ENCODE measurements at places on chromosomes 5 and 9. TPM values are rescaled to one million over a fixed set of nuclear protein-coding genes. Genes with fewer than 3 reads are reported as not detected.

DNA sequence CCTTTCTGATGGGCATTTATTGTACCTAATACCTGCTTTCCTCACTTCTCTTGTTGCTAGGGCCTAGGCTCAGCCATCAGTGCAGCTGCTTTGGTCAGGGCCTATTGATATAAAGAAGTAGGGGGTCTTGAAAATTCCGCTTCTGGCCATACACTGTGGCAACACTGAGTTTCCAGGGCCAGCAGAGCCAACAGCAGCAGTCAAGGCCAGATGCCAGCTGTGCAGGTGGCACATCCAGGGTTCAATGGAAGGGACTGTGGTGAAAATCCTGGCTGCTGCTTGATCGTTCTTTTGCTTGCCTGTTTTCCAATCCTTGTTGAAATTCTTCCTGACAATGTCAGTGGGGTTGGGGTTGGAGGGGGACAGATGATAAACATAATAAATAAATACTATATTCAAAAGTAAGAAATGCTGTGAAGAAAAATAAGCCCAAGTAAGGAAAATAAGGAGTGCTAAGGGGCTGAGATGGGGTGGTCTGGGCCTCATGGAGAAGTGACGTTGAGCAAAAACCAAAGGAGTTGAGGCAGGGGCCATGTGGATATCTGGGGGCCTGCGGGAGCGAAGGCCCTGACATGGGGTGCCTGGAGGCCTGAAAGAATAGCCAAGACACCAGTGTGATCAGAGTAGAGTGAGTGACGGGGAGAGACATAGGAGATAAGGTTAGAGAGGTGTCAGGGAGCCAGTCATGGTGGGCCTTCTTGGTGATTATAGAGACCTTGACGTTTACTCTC, 91.0 kb upstream of the ALDH1B1 start:
- peaks cover 6% of the 10 kb centered on the region for H3K27me3 ChIP-seq
- no peak for DNase-seq
- peaks cover 22% of the 10 kb centered on the region for H3K36me3 ChIP-seq
- no peak overlapping the region for H3K27ac ChIP-seq
- H3K4me3 ChIP-seq, result no peak overlapping the region

GRCh38 chr9:114085387-114085789, 7.3 kb upstream of the AMBP start:
- peaks cover 11% of the 10 kb centered on the region for H3K36me3 ChIP-seq
- H3K4me1 ChIP-seq, result no peaks in the 10 kb centered on the region
- no peak overlapping the region for H3K4me3 ChIP-seq
- H3K27me3 ChIP-seq, result peaks cover 3% of the 10 kb centered on the region

DNA sequence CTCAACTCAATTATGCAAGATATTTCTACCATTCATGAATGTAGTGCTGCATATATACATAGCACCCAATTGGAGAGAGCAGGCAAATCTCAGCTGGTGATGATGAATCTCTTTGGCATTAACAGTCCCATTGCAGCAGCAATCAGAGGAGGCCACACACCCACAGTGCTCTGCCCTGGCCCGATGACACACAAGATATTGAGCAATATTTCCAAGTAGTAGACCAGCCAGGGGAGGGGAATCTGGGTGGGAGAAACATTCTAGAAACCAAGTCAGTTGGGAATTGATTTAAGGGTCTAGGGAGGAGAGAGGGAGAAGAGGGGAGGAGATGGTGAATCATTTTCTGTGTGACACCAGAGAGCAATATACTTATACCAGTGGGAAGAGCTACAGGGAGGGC, 14.9 kb upstream of the C5orf63 start:
- no peaks in the 10 kb centered on the region for H3K36me3 ChIP-seq
- no peak for DNase-seq
- no peak overlapping the region for H3K27ac ChIP-seq
- H3K4me1 ChIP-seq, result peaks cover 4% of the 10 kb centered on the region
- H3K27me3 ChIP-seq, result no peaks in the 10 kb centered on the region

DNA sequence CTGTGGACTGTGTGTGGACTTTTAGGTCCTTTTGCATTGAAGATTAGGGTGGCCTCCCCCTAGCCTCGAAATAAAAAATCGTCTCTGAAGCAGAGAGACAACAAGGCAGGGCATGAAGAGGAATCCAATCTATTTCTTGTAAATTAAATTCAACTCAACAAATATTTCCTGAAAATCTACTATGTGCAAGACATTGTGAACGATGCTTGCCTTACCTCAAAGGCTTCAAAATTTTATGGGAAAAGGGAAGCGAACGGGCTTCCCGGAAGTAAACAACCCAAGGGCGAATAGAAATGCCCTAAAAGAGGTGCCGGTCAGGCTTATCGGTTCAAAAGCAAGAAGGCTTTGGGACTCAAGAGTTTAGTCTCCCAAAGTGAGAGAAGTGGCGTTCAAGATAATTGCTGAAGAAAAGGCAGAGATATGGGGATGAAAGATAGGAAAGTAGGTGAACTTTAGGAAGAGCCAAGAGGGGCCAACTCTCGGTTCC, 525 bp downstream of the KIF24 start:
- H3K4me1 ChIP-seq, result peaks cover 12% of the 10 kb centered on the region
- no peak for DNase-seq
- H3K27me3 ChIP-seq, result peaks cover 3% of the 10 kb centered on the region
- H3K27ac ChIP-seq, result peak overlapping the region; percentile 17

Gene SLC22A4
- total RNA-seq, result 0.37 TPM

DNA sequence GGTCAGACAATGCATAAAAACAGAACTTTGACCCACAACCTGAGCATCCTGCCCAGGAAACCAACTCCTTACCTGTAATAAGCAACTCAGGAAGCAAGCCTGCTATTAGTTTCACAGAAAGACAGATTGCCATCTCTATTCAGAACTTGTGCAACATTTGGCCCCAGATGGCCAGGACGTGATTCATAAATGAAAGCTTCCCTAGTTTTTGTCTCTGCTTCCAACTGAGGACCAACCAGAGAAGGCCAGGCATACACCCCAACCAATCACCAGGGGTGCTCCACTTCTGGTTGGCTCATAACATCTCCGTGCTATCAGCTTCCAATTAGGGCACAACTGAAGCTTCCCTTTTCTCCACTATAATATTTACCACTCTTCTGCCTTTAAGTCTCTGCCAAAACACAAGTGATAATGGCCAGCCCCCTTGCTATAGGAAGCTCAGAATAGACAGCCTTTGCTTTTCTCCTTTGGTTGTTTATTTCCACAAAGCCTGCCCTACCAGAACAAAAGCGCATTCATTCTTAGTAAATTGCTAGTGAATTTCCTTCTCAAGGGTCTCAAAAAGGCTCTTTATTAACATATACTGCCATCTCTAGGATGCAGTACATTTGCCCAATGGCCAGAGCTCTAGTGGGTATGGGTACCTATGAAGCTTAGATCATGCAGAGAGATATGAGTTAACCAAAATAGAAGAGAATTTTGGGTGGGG, 289.7 kb upstream of the DAP start:
- no peak overlapping the region for H3K4me3 ChIP-seq
- H3K27me3 ChIP-seq, result peaks cover 2% of the 10 kb centered on the region
- DNase-seq, result no peak
- H3K27ac ChIP-seq, result no peak overlapping the region
- H3K36me3 ChIP-seq, result no peaks in the 10 kb centered on the region
- peaks cover 3% of the 10 kb centered on the region for H3K4me1 ChIP-seq

Gene GZMA
- total RNA-seq, result not detected

Gene MCTP1
- total RNA-seq, result 1.7 TPM

- H3K27ac ChIP-seq, result no peak overlapping the region
- H3K4me3 ChIP-seq, result no peak overlapping the region
- no peaks in the 10 kb centered on the region for H3K4me1 ChIP-seq
- H3K27me3 ChIP-seq, result peaks cover 10% of the 10 kb centered on the region
- no peaks in the 10 kb centered on the region for H3K36me3 ChIP-seq
These were observed 29.9 kb downstream of the IRX2 start for GRCh38 chr5:2721385-2722138.

DNA sequence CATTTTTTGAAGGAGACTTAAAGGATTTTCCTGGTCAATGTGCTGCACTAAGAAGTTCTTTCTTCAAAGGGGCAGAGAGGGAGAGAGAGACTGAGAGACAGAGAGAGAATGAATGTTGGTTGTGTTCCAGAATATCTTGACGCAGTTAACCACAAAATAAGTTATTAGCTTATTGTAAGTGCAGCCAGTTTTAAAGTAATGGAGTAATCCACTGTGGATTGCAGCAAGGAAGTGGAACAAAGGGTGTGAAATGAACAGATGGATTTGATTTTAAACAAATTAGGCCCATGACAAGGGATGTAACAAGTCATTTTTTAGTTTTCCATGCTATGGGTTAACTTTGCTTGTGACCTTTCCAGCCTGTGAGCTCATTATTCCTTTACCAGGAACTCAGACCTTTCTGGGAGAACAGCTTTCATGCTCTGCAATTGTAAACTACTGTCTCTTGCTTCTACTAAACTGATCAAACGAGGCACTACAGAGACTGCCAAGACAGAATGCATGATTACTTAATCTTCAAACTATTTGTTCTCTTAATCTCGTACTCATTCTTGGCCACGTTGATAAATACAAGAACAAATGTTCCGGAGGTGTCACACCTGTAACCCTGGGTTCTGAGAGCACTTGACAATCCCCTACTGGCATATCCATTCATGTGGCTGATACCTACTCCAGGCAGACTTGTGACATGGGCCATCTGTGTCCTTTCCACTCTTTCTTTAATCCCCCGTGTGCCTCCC, 131.1 kb downstream of the TLE1 start:
- DNase-seq, result no peak
- H3K36me3 ChIP-seq, result no peaks in the 10 kb centered on the region
- peaks cover 6% of the 10 kb centered on the region for H3K27me3 ChIP-seq
- peaks cover 36% of the 10 kb centered on the region for H3K4me1 ChIP-seq
- peak overlapping the region; percentile 59 for H3K27ac ChIP-seq

GRCh38 chr5:57561231-57561842, 78.7 kb upstream of the ACTBL2 start:
- no peak for DNase-seq
- H3K27ac ChIP-seq, result no peak overlapping the region
- H3K27me3 ChIP-seq, result peaks cover 2% of the 10 kb centered on the region
- no peaks in the 10 kb centered on the region for H3K36me3 ChIP-seq

Gene COMMD10
- 22.9 TPM for total RNA-seq

All from glutamatergic neuron (in vitro differentiated cells).